ENCODE measurements at places on chromosomes 1 and 21. TPM values are rescaled to one million over a fixed set of nuclear protein-coding genes. Genes with fewer than 3 reads are reported as not detected.
A peak's percentile ranks its signal among the peaks of the same experiment; 100 is the strongest.

DNA sequence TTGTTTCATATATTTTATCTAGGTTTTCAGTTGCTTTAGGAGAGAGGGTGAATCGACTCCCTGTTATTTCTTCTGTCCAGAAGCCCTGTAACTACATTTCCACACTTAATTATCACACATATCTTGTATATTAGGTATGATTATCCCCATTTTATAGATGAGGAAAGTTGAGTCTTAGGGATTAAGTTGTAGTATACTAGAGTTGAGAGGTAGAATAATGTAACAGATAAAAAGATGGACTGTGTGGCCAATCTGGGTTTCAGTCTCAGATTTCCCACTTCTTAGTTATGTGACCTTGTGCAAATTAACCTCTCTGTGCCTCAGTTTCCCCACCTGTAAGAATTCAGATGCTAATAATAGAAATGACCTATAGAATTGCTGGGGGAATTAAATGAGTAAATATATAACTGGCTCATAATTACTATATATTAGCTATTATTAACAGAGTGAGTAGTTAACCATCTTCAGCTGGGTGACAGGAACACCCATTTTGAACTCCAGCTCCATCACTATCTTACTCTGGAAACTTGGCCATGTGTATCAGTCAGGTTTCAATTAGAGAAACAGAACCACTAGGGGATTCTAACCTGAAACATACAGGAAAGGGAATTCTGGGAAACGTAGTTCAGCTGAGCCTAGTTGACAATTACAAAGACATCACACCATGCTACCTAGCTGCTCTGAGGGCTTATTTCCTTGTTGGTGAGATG lies 20.4 kb upstream of the FOXO6 start:
- DNase-seq, result peak; percentile 0

GRCh38 chr1:229669333-229669732 lies 43.3 kb downstream of the URB2 start:
- DNase-seq, result no peak

- peak; percentile 62 for DNase-seq
Observed at GRCh38 chr1:26536081-26536480, 6.5 kb downstream of the RPS6KA1 start.

DNA sequence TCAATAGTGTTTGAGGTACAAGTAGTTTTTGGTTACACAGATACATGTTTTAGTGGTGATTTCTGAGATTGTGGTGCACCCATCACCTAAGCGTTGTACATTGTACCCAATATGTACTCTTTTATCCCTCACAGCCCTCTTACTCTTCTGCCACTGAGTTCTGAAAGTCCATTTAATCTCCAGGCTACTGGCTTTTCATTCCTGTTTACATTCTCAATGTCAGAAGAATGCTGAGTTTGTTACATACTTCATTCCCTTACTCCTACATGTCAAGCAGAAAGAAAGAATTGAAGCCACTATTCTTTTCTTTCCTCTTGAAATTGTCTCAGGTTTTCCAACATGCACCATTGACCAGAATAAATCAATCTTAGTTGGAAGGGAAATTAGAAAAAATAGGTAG lies 1565.9 kb downstream of the PLA2G4A start:
- DNase-seq, result no peak

DNA sequence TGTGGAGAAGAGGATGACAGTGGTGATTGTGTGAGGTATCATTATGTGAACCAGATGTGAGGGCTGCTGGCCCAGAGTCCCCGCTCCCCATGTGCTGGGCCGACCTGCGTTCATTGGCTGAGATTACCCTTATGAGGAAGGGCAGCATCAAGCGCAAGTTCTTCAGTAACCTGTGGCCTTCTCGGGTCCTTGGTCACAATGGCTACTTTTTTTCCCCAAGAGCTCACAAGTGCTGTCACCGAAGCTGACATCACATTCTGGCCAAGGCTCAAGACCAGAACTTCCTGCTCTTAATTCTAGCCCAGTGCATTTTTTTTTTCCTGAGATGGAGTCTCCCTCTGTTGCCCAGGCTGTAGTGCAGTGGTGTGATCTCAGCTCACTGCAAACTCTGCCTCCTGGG lies 262.9 kb downstream of the RHOU start:
- peak; percentile 89 for DNase-seq

- DNase-seq, result no peak
Observed at GRCh38 chr21:36704281-36704957, 5.5 kb downstream of the SIM2 start.

DNA sequence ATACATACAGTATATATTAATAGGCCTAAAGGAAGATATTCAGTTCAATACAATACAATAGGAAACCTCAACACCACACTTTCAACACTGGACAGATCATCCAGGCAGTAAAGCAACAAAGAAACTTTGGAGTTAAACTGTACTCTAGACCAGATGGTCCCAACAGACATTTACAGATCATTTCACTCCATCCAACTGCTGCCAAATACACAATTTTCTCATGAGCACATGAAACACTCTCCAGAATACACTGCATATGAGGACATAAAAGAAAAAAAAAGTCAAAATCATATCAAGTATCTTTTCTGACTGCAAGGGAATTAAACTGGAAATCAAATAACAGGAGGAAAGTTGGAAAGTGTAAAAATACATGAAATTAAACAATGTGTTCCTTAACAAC lies 607.5 kb upstream of the BRINP3 start:
- DNase-seq, result peak; percentile 78

DNA sequence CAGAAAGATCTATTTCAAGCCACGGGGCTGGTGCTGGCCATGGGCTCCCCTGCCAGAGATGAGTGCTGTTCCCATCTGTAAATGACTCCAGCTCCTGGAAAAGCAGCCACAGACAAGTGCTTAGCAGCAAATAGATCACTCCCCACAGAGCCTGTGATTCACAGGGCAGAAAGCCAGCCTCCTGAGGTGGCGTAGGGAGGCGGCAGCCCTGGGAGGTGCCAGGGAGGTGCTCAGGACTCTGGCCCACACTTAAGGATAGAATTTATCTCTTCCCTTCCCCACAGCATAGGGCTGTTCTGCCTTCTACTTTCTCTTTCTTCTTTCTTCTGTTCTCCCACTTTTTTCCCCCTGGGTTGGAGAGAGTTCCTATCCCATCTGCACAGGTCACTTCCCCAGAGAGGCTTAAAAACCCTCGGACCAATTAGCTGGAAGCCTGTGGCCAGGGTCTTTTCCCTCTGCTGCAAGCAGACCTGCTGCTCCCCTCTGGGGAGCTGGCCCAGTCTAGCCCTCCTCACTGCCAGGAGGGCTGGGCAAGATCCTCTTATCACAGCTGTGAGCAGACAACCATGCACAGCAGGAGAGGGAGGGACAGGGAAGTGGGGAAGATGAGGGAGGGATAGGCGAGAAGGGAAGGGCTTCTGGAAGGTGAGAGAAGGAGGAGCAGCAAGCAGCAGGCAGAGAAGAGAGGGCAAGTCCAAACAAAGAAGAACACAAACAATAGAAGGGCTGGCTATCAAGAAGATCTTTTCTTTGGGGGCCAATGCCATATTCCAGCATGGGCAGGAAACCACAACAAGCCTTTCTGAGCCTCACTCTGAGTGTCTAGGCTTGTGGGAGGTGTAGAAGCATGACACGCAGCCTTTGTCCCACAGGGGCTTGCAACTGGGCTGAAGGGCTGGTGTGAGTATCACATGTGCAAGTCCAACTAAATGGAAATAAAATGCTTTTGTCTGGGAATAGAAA lies 41.0 kb downstream of the KCND3 start:
- peak; percentile 21 for DNase-seq

GRCh38 chr1:83583351-83584014 lies 415.4 kb downstream of the TTLL7 start:
- no peak for DNase-seq

DNA sequence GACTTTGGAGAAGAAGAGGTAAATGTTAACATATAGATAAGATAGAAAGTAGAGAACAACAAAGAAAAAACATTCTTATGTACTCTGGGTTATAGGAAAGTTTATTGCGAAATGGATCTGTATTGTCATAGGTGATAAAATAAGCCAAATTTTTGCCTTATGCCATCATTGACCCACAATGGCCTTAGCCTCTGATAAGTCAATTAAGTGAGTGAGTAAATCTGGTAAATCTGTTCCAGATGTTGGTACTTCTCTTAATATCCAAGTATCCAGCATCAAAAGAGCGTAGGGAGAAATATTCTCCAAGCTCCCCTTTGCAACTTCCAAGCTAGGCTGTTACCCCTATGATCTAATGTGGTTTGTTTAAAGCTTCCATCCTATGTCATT lies 38.3 kb upstream of the CLCA4 start:
- DNase-seq, result no peak

- peak; percentile 36 for DNase-seq
Observed at GRCh38 chr21:27068811-27069210, 101.9 kb upstream of the ADAMTS5 start.

DNA sequence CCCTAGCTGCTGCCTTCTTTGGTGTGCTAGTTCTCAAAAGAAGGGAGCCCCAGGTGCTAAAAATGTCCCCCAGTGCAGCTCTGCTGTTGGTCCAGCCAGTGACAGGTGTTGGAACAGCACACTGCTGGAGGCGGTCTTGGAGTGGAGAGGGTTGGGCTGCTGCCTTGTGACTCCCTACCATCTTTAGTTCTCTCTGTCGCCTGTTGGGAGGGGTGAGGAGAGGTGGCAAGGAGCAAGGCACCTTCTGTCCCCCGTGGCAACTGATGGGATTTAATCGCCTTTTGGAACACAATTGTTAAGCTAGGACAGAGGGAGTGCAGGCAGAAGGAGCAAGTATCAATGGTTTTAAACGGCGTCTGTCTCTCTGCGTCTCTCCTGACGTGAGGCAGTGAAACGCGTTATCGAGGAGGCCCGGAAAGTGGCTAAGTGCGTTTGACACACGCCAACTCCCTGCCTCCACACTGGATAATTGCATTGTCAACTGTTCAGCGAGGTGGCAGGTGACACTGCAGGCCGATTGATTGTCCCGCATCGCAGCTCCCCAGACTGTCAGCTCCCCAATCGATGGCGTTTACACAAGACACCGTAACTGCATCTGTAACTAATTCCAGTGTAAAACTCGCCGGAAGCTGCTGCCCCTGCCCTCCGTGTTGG lies 34.0 kb downstream of the TMEM53 start:
- peak; percentile 49 for DNase-seq

DNA sequence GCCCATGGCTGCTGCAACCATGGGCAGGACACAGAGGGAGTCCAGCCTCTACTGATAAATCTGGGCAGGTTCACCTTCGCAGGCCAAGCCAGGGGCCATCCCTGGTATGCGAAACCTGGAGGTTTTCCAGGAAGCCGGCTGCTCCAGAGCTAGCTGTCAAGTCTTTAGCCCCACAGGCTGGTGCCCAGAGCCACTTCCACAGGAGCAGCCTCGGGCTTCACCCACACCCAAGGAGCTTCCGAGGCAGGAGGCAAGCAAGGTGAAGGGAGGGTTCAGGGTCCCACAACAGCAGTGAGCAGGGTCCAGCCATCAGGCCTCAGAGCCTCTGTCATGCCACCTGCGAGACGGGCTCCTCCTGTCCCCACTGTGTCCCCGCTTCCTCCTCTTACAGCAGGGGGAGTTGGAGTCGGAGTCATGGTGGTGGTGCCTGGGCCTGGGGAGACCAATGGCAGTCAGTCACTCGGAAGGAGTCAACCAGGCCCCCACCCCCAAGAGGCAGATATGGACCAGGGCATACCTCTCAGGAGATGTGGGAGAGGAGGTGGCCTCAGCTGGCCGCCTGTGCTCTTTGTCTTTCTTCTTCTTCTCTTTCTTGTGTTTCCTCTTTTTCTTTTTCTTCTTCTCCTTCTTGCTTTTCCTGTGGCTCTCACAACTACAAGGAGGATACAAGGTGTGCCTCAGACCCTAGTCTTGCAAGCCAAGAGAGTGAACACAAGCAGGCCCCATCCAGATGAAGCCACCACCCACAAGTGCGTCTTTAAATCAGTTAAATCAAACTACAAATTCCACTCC lies 2.1 kb downstream of the C1orf35 start:
- no peak for DNase-seq

DNA sequence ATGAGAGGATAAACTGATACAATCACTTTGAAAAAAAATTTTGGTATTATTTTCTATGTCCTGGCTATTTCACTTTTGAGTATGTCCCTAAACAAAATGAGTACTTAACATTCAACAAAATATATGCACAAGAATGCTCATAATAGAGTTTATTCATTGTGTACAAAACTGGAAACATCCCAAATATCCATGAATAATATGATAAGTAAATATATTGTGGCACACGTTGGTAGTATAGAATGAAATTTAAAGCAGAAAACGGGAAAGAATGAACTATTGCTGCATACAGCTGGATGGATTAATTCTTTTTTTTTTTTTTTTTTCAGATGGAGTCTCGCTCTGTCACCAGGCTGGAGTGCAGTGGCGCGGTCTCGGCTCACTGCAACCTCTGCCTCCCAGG lies 725.2 kb downstream of the LTN1 start:
- no peak for DNase-seq

- peak; percentile 63 for DNase-seq
Observed at GRCh38 chr1:67948151-67949080, 102.0 kb downstream of the DIRAS3 start.

DNA sequence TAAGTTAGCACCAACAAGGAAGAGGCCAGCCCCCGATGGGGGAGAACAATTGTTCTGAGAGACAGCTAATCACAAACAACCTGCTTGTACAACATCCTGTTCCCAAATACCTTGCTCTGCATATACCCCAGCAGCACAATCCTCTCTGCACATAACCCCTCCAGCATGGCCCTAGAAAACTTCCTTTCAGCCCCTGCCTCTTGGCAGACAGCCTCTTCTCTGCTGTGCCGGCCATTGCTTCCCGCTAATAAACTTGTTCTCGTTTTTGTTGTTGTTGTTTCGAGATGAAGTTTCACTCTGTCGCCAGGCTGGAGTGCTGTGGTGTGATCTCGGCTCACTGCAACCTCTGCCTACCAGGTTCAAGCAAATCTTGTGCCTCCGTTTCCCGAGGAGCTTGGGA lies 392.7 kb downstream of the SMYD3 start:
- DNase-seq, result no peak

Gene FNDC5
- 155 TPM for total RNA-seq

Gene NASP
- 56.4 TPM for total RNA-seq

Gene OXCT2
- 0.44 TPM for total RNA-seq

Gene APCS
- total RNA-seq, result not detected

Gene SMIM1
- 7.1 TPM for total RNA-seq

Gene DNMT3L
- total RNA-seq, result not detected

Gene ATP6V1G3
- not detected for total RNA-seq

Gene PDPN
- 14.5 TPM for total RNA-seq

Gene RAB3B
- total RNA-seq, result 0.18 TPM

Gene APOBEC4
- total RNA-seq, result not detected

Gene PHF13
- total RNA-seq, result 11.6 TPM

Gene GJA9
- total RNA-seq, result not detected

Gene HSD3B2
- total RNA-seq, result not detected

Gene ARTN
- 0.49 TPM for total RNA-seq

Gene CCT8
- 117 TPM for total RNA-seq

Gene DENND2C
- total RNA-seq, result 7.4 TPM

Measured in muscle of leg (tissue), 16 donors.